ENCODE measurements at places on chromosomes 12 and 14. TPM values are rescaled to one million over a fixed set of nuclear protein-coding genes. Genes with fewer than 3 reads are reported as not detected.

BDKRB1 gene
- 1.7 TPM for total RNA-seq

KCNMB4 gene
- total RNA-seq = 0.96 TPM

NTN4 gene
- total RNA-seq = 65.3 TPM

NYNRIN gene
- total RNA-seq = 10.0 TPM

PIWIL1 gene
- not detected for total RNA-seq

HCAR1 gene
- not detected for total RNA-seq

CLEC6A gene
- total RNA-seq = not detected

NELL2 gene
- 0.31 TPM for total RNA-seq

All from heart left ventricle (tissue), 16 donors.